ENCODE measurements at places on chromosomes 7 and 10. TPM values are rescaled to one million over a fixed set of nuclear protein-coding genes. Genes with fewer than 3 reads are reported as not detected.

The NCOA4 gene
- total RNA-seq, result 107 TPM

The STRIP2 gene
- total RNA-seq, result 6.5 TPM

The POLR2J2 gene
- total RNA-seq, result 0.75 TPM

The IFIT1 gene
- 5.4 TPM for total RNA-seq

The TCERG1L gene
- not detected for total RNA-seq

The PVRIG gene
- not detected for total RNA-seq

All from A549 treated with CpdA at 1 μM for 4 hours (cell line).